Stimulated activated CD4-positive, alpha-beta T cell treated with anti-CD3 and anti-CD28 coated beads, Interleukin-15, amount 100 ng/mL, for 48 hours (primary cell): ENCODE measurements at places on chromosomes 11 and 22.

GRCh38 chr11:14094481-14095037 is 132.0 kb downstream of the SPON1 start:
- DNase-seq: no peak

DNA sequence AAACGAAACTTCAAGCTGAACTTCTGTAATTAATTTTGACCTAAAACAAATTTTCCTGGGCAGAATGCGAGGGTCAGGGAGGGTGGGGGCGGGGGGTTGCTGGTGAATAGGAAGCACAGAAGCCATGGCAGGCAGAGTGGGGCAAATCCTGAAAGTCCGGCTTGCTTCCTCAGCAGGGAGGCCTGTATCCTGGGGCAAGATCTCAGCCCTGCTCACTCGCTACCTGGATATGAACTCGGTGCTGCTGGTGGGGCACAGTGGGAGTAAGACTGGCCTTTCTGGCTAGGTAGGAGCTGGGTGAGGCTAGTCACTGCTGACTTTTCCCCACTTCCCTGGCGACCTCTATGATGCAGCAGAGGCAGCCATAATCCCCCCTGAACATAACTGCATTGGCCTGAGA is 168.9 kb upstream of the CHORDC1 start:
- no peak for DNase-seq

DNA sequence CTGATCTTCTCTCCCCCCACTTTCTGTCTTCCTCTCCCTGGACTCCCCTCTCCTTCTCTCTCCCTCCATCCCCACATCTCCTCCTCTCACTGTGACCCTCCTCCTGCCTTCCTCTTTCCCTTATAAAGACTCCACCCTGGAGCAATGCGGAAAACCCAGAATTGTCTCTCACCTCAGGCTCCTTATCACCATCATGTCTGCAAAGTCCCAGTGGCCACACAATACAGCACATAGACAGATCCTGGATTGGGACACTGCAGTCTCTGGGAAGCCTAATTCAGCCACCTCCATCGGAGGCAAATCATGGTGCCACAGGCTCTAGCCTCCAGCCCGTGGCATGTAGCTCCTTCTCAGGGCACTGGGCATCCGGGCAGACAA is 2.7 kb downstream of the RFPL2 start:
- DNase-seq: no peak

- DNase-seq: no peak
These were observed 134.3 kb downstream of the TEAD1 start for GRCh38 chr11:12808519-12808918.

DNA sequence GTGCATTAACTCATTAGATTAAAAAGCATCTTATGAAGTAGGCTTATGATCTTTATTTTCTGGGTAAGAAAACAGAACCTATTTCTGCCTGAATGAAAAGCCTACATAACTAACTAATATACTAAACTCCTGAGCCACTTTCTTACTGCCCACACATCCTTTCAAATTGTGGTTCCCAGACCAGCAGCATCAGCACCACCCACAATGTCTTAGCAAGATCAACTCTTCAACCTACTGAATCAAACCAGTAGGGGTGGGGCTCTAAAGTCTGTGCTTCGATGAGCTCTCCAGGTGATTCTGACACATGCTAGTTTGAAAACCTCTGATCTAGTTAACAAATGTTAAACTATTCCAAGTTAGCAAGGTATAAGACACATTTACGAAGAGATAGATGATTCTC is 462.4 kb downstream of the DLG2 start:
- DNase-seq: no peak

GRCh38 chr22:21697880-21698279 is 32.1 kb downstream of the PPIL2 start:
- no peak for DNase-seq

DNA sequence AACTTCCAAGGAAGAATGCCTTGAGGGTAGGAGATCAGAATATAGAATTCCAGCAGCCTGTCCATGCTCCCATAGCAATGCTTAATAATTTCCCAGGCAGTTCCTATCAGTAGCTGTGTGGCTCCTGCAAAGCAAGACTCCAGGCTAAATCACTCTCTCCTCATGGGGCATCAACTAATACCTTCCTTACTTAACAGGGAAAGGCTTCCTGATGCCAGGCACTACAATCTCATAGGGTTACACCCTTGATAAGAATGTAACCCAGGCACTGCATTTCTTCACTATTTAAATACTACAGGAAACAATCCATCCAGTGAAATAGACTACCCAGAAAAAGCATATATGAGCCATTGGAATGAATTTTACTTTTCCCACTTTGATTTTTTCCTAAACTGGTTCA is 615.0 kb upstream of the ARHGAP42 start:
- no peak for DNase-seq

GRCh38 chr11:68855205-68855981 is 13.7 kb upstream of the CPT1A start:
- peak; percentile 11 for DNase-seq

GRCh38 chr11:128338811-128339210 is 248.5 kb downstream of the ETS1 start:
- no peak for DNase-seq

- no peak for DNase-seq
These were observed 50.5 kb downstream of the LRP5 start for GRCh38 chr11:68362801-68363379.

DNA sequence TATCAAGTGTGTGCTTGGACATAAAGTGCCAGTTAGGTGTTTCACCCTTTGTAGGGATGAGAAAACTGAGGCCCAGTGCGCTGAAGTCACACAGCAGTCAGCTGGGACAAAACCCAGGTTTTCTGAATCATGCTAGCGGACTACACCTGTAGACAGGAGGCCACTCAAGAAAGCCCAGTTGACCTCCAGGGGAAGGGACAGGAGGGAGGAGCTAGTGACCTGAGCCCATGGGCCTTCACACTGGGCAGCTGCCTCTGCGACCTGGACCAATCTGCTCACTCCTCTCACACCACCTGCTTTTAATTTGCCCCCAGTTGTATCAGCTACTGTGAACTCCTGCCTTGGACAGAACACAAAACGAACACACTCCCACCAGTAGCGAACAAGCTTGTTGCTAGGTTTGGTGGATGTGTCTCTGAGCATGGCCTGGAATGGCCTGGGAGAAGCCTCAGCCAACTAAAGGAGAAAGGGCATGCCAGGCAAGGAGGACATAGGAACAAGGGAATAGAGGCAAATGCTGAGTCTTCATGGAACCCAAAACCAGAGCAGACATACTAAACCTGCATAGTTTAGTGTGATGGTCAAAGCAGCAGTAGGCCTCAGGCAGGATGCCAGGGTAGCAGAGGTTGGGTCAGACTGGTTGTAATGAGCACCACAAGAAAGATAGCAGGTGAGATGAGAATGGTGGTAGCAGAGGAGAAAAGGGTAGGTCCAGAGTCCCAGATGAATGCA is 7.2 kb downstream of the LMO1 start:
- no peak for DNase-seq

DNA sequence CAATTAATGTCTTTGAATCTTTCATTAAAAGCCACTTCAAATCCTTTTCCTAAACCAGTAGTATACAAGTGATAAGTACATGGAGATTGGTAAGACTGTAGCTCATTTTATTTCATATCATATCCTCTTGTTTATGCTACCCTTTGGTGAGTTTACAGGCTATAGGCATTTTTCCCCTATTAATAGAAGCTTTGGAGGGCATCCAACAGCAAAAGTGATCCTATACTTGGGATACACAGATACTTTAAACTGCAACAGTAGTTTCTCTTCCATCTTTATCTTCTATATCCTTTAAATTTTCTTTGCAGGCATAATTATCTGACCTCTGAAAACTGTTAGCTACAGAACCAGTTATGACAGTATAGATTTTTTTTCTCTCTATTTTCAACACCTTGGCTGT is 114.5 kb upstream of the SPON1 start:
- no peak for DNase-seq

GRCh38 chr11:128361451-128362020 is 225.8 kb downstream of the ETS1 start:
- DNase-seq: no peak

- peak; percentile 62 for DNase-seq
These were observed at the start of gene HTATIP2 for GRCh38 chr11:20363500-20364340. HTATIP2 (plus strand) TSS chr11:20363714; CDS start chr11:20364238, 524 bp downstream.

DNA sequence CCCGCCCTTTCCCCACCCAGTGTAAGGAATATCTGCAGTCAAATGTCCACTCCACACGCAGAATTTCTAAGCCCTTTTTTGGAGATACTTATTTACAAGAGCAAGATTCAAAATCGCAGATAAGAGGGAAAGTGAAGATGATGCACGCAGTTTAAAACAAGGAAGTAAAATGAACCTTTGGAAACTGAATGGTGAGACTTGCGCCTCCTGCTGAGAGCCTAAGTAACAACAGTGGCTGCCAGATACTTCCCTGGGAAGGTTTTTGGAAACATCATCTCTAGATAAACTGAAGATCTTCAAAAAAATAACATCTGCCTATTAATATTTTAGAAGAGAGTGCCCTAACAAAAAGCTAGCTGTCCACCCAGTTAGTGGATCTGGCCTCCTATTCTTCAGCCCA is 963.1 kb upstream of the FAT3 start:
- DNase-seq: no peak

DNA sequence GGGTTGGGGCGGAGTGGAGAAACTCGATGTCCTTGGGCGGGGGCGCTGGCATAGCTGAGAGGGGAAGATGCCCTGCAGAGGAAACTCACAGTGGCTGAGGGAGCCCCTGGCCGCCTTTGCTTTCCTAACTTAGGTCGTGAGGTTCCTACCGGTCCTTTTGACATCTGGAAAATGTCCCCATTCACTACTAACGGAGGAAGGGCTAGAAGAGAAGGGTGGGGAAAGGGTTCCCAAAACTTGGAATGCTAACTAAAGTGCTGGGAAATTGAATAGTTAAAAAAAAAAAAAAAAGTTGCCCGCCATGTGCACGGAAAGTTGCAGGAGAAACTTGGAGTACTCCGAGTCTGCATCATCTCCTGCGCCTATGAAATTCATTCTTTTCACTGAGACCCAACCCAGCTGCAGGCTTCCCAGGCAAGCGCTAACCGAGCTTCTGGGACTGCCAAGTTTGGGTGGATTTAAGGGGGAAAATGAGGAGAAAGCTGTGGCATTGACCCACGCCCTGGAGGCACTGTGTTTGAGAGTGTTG is 796 bp downstream of the TIMP3 start:
- no peak for DNase-seq

DNA sequence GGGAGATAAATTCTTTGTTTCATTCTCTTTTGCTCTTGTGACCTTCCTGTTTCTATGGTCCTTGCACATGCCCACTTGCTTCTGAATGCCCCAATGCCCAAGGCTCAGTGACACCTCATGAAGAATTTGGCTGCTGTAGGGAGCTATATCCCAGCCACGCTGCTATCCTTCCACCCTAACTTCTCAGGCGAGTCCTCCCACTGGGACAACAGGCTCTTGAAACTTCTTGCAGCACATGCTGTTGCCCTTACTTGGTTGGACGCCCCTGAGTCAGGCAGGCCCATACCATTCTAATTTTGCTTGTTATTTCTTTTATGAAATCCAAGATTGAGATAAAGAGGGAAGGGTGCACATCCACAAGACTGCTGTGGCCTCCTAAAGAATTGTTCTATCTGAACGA is 57.6 kb upstream of the BLID start:
- DNase-seq: no peak

DNA sequence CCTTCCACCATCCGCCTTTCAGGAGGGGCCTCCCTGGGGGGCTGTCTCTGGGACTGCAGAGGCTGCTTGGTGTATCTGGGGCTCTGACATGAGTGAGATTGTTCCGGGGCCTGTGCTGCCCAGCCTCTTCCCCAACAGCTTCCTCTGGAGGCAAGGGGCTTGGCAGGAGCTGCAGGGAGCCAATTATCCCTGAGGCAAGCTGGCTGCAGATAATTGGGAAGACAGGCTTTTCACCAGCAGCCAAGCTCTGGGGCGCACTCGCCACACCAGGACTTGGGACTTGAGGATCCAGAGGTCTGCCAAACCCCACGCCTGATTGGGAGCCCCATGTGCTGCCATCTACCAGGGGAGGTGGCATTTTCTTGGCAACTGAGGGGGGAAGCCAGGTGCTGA is 15.6 kb upstream of the RTN4R start:
- DNase-seq: no peak

DNA sequence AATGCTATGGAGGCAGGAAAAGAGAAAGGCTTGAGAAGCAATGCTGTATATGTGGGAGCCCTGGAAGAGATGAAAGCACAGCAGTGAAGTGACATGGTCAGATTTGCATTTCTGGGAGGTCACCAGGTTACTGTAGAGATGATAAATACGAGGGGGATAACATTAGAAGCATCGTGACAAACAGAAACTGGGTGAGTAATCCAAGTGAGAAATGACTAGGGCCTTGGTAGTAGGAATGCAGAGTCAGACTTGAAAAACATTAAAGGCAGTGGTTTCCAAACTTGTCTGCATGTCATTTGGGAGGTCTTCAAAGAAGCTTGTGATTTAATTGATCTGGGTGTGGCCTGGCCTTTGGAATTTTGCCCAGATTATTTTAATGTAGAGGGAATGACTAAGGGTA is 43.9 kb downstream of the CCDC34 start:
- DNase-seq: no peak

DNA sequence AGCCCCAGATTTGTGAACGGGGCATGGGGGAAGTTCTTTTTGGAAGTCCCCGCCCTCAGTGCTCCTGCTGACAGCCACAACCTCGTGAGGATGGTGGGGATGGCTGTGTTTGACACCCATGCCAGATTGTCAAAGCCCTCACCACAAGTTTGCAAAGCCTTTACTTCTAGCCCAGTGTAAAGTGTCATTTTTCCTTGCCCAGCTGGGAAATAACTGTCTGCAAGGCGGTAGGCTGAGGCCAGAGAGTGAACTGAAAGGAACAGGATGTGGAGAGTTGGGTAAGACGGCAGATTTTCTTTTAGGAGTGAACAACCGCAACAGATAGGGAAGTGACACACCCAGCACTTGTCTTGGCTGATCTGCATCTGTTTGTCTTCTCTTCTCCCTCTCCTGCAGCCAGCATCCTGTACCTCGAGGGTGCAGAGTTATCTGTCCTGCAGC is 13.6 kb downstream of the IL17RA start:
- DNase-seq: no peak

DNA sequence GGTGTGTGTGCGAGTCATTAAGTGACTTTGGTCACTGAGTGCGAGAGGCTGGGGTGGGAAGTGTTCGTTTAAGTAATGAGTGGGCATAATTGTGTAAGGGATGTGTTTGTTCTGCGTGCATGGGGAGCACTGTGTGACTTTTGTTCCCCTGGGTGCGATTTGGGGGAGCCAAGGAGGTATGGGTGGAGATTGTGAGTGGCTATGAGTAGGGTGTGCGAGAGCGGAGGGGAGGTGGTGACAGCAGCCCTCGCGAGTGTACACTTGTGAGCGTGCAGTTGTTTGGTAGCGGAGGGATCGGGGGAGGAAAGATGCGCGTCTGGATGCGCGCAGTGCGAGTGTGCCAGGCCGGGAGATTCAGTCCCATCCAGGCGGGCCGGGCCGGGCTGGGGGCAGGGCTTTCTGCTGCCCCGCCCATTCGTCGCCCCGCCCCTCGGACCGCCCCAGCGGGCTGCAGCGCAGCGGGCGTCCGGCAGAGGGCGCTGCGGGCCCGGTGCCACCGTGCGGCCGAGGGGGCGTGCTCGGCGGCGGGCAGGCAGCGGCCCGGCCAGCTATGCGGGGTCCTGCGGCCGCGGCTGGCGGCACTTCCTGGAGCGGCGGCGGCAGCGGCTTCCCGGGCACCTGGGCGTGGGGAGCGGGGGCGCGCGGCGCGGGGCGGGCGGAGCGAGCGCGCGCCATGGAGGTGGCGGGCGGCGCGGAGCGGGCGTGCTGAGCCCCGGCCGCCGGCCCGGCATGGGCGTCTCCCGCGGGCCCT is at the start of gene DGKZ:
TSS of gene DGKZ (plus strand) at position 578 of the 751 bp plus-strand sequence. CDS start 197 bp downstream, outside the sequence.
- DNase-seq: peak; percentile 79

GRCh38 chr11:27699242-27699925 is 871 bp downstream of the BDNF start:
- DNase-seq: no peak
